ENCODE measurements at places on chromosomes 5 and 9. TPM values are rescaled to one million over a fixed set of nuclear protein-coding genes. Genes with fewer than 3 reads are reported as not detected.
A peak's percentile ranks its signal among the peaks of the same experiment; 100 is the strongest.

GRCh38 chr5:171707442-171707792 is 78.2 kb upstream of the SMIM23 start:
- H3K4me3 ChIP-seq, result no peak overlapping the region
- no peak for DNase-seq
- no peaks in the 10 kb centered on the region for H3K36me3 ChIP-seq
- H3K27me3 ChIP-seq, result no peaks in the 10 kb centered on the region

DNA sequence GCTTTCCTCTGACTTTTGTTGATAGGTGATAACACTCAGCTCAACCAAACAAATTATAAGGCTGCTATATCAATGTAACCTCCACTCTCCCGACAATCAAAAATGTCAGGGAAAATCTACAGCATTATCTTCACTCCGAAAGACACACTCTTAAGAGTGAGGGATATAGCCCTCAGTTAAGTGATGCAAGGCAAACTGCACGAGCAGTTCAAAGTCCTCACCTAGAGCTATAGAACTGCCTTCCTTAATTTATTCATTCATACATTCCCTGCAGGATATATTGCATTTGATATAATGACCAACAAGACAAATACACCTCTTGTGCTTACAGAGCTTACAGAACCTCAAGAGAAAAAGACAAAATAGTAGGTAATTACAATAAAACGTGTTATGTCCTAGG is 378.1 kb downstream of the ELAVL2 start:
- no peak overlapping the region for H3K27ac ChIP-seq
- no peaks in the 10 kb centered on the region for H3K4me1 ChIP-seq
- H3K27me3 ChIP-seq, result no peaks in the 10 kb centered on the region

The LRRC70 gene
- 3.6 TPM for total RNA-seq

DNA sequence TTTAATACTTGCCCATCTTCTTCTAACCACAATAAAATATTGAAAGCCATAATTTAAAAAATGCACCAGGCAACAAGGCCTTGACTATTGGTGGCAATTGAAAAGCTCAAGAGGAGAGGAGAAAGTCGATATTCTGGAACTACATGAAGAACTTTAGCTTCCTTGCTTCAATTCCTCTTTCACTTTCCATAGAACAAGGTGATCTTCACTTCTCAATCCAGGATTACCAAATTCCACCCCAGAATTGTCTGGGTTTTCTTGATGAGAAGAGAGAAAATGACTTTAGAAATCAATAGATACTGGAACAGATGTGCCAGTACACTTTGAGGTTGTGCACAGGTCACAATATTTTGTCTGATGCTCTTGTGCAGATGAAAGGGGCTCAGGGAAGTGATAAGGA is 52.2 kb downstream of the PTCD2 start:
- no peak for DNase-seq
- no peaks in the 10 kb centered on the region for H3K27me3 ChIP-seq
- no peak overlapping the region for H3K4me3 ChIP-seq
- no peak overlapping the region for H3K27ac ChIP-seq
- peaks cover 29% of the 10 kb centered on the region for H3K4me1 ChIP-seq
- no peaks in the 10 kb centered on the region for H3K36me3 ChIP-seq

- H3K4me3 ChIP-seq, result peak overlapping the region; percentile 96
- peaks cover 31% of the 10 kb centered on the region for H3K4me1 ChIP-seq
- DNase-seq, result no peak
- H3K27ac ChIP-seq, result peak overlapping the region; percentile 85
- H3K36me3 ChIP-seq, result no peaks in the 10 kb centered on the region
- H3K27me3 ChIP-seq, result no peaks in the 10 kb centered on the region
Measured at GRCh38 chr5:159208514-159209437, 577 bp downstream of the RNF145 start.

DNA sequence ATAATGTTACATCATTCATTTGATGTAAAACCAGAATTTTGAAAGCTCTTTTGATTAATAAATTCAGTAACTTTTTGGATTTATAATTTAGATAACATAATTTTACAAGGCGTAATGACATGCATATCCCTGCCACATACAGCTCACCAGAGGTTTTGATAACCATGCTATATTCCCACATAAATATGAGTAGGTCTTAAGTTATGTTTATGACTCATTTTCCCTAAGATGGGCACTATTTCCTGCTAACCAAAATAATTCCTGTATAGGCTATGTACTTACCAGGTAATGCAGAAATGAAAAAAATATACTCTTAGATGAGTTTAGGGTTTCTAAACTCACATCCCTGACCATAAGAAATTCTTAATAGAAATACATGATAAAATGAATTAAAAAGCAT is 93.9 kb upstream of the EDIL3 start:
- DNase-seq, result no peak
- H3K36me3 ChIP-seq, result no peaks in the 10 kb centered on the region
- no peak overlapping the region for H3K4me3 ChIP-seq
- H3K4me1 ChIP-seq, result no peaks in the 10 kb centered on the region
- H3K27ac ChIP-seq, result no peak overlapping the region

- no peaks in the 10 kb centered on the region for H3K36me3 ChIP-seq
- H3K4me1 ChIP-seq, result peaks cover 9% of the 10 kb centered on the region
- H3K27me3 ChIP-seq, result no peaks in the 10 kb centered on the region
- H3K4me3 ChIP-seq, result no peak overlapping the region
Measured at GRCh38 chr5:134634227-134634626, 1.6 kb upstream of the SAR1B start.

- no peak overlapping the region for H3K4me3 ChIP-seq
- no peak for DNase-seq
- H3K27ac ChIP-seq, result no peak overlapping the region
- H3K36me3 ChIP-seq, result no peaks in the 10 kb centered on the region
- H3K27me3 ChIP-seq, result no peaks in the 10 kb centered on the region
Measured at GRCh38 chr9:41229408-41230401, 40.6 kb upstream of the ZNG1F start.

DNA sequence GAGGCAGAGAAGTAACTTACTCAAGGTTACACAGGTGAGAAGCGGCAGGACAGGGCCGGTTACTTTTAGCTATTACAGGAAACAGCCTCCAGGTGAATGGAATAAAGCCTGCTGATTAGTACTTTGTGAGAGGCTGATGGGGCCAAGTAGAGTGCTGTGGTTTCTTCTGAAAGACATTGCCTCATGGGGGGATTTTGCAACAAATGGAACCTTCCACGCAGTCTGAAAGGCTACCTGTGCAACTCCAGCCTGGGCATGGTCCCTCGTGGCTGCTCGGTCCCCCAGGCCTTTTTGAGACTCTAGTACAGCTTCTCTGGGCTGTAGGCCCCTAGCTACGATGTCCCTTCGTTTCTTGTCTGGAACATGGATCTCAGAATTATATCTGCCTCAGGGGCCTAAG is 2.0 kb downstream of the TMEM268 start:
- H3K27me3 ChIP-seq, result no peaks in the 10 kb centered on the region
- peaks cover under 1% of the 10 kb centered on the region for H3K36me3 ChIP-seq
- H3K4me1 ChIP-seq, result peaks cover 16% of the 10 kb centered on the region
- no peak overlapping the region for H3K4me3 ChIP-seq
- H3K27ac ChIP-seq, result no peak overlapping the region
- no peak for DNase-seq

The NR5A1 gene
- not detected for total RNA-seq

DNA sequence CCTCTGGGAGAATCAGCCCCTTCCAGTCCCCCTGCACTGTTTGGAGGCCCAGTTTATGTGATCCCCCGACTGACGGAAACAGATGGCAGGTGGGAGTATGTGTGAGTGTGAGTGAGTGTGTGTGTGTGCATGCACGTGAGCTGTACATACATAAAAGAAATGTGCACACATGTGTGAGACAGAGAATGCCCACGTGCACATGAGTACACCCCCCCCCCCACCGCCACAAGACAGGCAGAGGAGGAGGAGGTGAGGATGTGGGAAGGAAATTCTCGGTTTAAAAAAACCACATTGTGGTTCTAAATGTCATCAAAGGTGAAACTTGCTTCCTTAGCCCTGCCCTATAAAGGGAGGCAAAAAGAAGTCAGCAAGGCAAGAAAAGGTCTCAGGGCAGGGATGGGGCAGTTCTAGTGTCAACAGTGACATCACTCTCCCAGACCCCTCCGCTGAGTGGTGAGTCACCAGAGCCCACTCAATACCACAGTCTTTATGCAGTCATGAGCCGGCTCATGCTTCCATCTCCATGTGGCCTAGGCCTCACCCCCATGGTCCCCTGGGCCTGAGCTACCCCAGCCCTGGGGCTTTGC is 79.2 kb upstream of the HSPA9 start:
- H3K27me3 ChIP-seq, result no peaks in the 10 kb centered on the region
- no peaks in the 10 kb centered on the region for H3K4me1 ChIP-seq
- no peaks in the 10 kb centered on the region for H3K36me3 ChIP-seq

Measured in thoracic aorta (tissue), 2 donors.